ENCODE measurements at places on chromosomes 13 and 19.

GRCh38 chr19:16160943-16161560, 12.3 kb downstream of the CIB3 start:
- no peak for DNase-seq

DNA sequence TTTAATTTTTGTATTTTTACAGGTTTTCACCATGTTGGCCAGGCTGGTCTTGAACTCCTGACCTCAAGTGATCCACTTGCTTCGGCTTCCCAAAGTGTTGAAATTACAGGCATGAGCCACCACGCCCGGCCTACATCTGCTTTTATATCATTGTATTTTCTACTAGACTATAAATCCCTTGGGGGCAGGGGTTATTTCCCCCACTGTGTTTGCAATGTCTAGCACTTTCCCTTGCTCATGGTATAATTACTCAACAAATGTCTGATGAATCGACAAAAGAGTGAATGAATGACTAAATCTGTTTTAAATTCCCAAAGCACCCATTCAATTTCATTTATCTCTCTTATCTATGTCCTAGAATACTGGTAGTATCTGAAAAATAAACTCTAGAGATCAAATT, 244.5 kb upstream of the CSNK1A1L start:
- DNase-seq, result no peak

DNA sequence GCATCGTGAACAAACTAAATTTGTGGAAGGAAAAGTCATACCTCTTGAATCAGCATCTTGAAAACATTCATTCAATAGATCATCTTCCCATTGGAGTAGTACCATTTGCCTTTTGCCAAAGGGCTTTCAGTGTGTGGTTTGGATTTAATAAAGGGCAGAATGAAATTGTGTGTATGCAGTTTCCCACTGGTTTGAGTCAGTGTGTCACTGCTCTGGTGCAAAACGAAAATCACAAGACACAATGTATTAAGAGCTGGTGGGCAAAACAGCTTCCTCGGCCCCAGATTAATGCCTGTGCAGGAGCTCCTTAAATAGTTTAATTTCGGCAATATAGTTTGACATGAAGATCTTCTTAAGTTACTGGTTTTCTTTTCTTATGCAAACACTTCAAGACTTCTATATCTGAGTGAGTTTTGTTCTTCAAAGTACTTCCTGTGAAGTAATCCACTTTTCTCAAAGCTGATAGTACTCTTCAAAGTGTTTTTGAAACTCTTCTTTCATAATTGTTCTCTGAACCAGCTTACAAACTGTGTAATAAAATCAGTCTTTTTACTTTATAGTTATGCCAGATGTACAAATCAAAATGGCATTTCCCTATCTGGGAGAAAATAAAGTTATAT, 32.1 kb downstream of the RASL11A start:
- DNase-seq, result no peak

GRCh38 chr13:35812736-35813135, 318.4 kb downstream of the DCLK1 start:
- DNase-seq, result no peak

- DNase-seq, result no peak
These were observed 47.1 kb downstream of the DCLK1 start for GRCh38 chr13:36084131-36084530.

DNA sequence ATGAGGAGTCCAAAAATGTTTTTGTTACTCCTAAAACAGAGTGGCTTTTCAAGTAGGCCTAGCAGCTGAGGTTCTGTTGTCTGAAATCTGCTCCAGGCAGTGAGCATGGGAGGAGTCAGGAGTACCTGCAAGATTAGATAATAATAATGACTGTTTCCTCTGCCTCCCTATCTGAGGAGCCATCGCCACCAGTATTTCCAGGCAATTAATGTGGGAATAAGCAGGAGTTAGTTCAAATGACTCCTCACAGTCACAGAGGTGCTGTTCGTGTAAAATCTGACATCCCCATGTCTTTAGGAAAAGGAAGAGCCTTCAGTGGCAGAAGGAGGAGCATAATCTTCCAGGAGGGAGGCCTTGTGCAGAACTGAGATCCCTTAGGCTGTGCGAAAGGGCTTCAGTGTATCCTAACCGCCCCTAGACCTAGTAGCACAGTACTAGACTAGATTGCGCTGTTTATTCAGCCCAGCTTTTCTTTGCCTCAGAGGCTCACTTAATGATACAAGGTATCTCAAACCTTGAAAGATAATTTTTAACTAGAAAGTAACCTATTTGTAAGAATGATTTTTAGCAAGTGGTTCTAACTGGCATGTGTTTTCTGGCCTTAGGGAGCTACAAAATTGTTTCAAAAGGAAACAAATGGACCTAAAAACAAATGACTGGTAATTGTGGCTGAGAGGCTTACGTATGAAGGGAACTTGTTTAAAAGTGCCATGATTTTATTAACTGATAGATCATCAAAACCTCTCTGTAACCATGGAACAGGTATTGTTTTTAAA, 49.0 kb downstream of the FREM2 start:
- DNase-seq, result peak; percentile 16

GRCh38 chr13:40190641-40191100, 475.8 kb downstream of the FOXO1 start:
- DNase-seq, result peak; percentile 61

DNA sequence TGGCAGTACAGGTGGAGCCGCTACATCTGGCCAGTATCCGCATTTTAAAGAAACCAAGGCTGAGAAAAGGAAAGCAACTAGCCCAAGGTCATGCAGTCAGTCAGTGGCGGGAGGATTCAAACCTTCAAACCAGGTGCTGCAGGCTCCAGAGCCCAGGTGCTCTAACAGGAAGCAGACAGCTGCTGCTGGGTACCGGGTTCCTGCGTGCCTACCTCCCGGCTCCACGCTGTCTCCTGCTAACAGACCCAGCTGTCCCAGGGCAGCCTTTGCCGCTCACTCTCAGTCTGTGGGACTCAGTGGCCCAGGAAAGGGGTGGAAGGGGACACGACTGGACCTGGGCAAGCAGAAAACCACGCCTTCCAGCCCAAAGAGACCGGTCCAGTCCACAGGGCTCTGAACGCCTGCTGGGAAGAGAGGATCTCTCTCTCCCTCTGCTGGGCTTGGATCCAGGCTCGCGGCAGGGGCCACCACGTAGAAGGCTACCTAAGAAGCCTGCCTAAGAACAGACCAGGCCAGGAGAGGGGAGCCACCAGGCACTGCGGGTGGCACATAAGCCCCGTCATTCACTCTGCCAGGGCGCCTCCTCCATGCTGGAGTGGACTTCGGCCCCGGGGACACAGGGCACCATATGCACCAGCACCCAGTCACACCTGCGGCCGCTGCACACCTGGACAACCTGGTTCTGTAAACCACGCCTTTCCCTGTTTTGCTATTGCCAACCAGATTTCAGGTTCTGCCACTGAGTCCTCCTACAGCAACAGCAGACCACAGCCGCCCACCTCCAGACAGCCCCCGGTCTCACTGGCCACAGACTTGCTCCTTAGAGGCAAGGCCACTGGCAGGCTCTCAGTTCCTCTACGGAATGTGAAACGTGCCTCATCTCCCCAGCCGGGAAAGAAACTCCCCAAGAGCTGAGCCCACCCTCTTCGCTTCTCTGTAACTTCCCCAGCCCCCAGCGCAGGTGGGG, 4.6 kb downstream of the DAPK3 start:
- no peak for DNase-seq

- DNase-seq, result peak; percentile 13
These were observed at the start of gene ZNF667 for GRCh38 chr19:56476651-56477428. Gene ZNF667, minus strand, starts transcription at chr19:56477345. Its CDS starts 14,975 bp downstream, at chr19:56462370.

- peak; percentile 9 for DNase-seq
These were observed 903.1 kb downstream of the SLITRK6 start for GRCh38 chr13:84896128-84896527.

GRCh38 chr13:28716511-28716910, 2.3 kb downstream of the SLC46A3 start:
- peak; percentile 64 for DNase-seq

DNA sequence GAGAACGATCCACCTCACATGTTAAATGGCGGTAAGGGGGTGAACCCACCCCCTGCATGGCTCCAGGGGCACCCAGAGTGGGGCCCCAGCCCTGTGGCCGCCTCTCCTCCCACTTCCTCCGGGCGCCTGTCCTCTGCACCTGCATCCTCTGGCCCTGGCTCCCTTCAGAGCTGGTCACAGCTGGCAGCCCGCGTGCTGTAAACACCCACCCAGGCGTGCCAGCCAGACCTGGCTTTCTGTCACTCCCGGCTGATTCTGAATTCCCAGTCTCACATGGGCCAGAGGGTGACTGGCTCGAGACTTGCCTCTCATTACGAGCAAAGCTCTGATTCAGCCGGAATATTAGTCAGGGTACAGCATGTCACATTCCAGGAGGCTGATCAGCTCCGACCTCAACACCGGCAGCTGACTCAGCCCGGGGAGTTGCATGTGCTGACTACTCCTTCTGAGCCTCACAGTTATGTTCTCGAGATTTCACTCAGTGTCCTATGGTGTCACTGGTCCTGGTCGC, 75.1 kb downstream of the GNG7 start:
- peak; percentile 98 for DNase-seq

DNA sequence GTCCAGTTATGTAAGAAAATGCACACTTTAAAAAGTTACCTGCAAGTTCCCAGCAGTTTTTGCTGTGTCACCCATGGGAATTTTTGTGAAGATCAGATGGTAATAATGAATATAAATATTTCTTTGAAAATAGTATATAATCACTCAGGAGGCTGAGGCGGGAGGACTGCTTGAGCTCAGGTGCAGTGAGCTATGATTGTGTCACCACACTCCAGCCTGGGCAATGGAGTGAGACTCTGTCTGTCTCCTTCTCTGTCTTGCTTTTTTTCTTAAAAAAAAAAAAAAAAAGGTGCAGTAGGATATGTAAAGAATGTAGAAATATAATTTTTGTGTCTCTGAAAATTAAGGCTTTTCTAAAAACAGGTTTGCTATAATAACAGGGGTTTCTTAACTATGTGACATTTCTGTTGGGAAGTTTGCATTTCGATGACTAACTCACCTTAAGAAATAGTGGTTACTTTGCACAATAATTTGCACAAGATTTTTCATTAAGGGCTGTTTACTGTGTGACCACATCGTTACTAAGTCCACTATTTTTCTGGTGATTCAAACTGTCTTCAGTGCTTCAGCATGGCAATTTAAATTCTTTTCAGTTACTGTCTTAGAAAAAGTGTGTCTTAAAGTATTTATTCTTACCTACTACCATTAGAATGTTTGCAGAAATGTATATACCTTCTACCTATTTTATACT, 37.3 kb downstream of the DNAJC3 start:
- peak; percentile 80 for DNase-seq
